CD4-positive, alpha-beta T cell treated with Interleukin-1 beta for 1 hour (primary cell): ENCODE measurements at places on chromosomes 6 and 20.

DNA sequence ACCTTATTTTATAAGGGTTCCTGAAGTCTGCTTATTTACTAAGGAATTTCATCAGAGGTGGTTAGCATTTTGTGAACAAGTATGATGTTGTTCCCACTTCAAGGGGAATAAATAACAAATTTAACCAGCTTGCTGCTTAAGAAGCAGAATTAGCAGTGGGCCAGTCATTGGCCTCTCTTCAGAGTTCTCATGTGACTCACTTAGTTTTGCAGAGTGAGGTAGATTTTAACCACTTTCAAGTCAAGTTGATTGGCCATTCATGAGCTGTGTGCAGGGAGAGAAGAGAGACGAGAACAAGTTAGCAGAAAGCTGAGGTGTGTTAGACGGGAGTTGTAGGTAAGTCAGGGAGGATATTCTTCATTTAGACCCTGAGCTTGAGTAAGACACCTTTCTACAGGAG lies 18.1 kb downstream of the TOP1 start:
- no peak for DNase-seq

DNA sequence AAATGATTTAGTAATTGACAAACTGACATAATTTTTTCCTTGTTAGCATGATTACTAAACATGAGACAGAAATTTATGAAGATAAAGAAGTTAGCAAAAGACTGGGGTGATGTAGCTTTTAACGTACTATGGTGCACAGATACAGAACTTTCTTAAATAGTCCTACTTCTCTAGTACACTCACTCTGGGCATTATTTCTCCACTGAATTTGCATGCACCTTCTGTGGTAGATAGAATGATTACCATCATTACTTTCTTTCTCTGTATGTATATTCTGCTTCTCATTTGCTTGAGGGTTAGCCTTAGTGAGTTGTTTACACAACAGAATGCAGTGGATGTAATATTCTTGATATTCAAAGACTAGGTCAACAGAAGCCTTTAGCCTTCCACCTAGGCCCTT lies 173.1 kb upstream of the EPHA7 start:
- no peak for DNase-seq

GRCh38 chr20:56382696-56383095 lies 9.3 kb downstream of the AURKA start:
- no peak for DNase-seq

DNA sequence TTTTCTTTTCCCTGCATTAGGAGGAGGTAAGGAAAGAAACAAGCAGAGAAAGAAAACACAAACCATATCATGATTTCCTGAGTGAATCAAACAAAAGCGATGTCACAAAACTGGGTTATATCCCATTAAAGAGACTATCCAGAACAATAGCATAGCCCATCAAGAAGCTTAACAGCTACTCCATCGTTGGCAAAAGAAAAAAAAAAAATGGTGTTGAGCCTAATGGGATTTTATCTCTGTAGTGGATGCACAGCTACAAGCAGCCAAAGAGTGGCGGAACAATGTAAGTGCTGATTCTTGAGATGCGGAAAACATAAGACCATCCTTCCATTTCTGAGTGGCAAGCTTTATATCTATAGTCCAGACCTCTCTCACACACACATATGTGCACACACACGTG lies 106.2 kb upstream of the NRSN1 start:
- no peak for DNase-seq

GRCh38 chr6:136859430-136859829 lies 37.0 kb downstream of the PEX7 start:
- DNase-seq, result no peak

- no peak for DNase-seq
Measured at GRCh38 chr20:62601172-62601571, 41.1 kb upstream of the SLCO4A1 start.

DNA sequence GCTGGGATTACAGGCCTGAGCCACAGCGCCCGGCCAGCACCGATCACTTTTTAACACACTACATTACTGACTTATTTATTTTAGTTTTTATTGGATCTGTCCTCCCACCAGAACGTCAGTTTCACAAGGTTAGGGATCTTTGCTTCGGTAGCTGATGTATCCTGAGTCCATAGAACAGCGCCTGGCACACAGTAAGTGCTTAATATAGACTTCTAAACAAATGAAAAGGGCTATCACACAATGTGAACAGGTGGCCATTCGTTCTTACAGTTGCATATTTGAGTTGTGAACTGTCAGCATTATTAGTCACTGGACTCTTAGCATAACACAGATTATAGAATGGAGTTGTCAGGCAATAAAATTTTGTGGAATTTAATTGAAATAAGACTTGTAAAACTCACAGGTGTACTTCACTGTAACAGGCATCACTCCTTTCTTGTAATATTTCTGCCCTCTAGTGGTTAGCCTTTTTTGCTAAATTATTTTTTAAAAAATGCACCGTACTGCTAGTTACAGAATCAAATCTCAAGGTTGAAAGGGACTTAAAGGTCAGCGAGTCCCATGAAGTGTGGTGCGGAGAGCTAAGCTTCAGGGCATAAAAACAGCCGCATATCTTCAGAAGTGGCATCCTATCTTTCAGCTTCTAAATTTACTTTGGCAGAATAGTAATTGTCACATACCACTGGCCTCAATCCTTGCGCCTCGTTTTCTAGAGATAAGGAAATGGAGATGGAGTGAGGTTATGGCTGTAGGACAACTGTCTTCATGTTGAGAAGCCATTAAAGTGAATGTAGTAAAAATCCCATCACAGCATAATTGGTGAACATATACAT lies 3.4 kb upstream of the TBC1D7 start:
- no peak for DNase-seq

- no peak for DNase-seq
Measured at GRCh38 chr6:53662457-53662856, 3.1 kb downstream of the KLHL31 start.

- DNase-seq, result no peak
Measured at GRCh38 chr20:4468114-4468513, 253.6 kb upstream of the PRND start.

- DNase-seq, result no peak
Measured at GRCh38 chr20:45826381-45827019, 612 bp downstream of the TNNC2 start.

DNA sequence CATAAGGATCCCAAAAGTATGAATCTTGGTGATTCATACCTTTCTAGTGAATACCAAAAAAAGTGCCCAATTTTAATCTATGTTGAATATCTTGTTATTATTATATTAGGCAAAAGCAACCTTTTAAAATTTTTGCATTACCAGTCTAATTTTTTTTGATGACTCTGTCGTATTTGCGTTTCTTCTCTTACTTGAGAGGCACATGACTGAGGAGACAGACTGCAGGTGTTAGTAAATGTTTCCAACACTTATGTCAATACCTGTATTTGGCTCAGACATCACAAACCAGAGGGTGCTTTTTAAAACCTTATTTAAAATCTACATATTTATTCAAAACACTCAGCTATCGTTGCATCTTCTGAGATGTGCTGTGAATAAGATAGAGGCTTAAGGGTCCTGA lies 27.1 kb downstream of the ID4 start:
- DNase-seq, result no peak

- no peak for DNase-seq
Measured at GRCh38 chr6:52325695-52326471, 36.1 kb upstream of the PAQR8 start.

GRCh38 chr6:105759015-105759414 lies 327.1 kb upstream of the PRDM1 start:
- no peak for DNase-seq

- no peak for DNase-seq
Measured at GRCh38 chr6:106561686-106562405, 67.5 kb downstream of the RTN4IP1 start.

DNA sequence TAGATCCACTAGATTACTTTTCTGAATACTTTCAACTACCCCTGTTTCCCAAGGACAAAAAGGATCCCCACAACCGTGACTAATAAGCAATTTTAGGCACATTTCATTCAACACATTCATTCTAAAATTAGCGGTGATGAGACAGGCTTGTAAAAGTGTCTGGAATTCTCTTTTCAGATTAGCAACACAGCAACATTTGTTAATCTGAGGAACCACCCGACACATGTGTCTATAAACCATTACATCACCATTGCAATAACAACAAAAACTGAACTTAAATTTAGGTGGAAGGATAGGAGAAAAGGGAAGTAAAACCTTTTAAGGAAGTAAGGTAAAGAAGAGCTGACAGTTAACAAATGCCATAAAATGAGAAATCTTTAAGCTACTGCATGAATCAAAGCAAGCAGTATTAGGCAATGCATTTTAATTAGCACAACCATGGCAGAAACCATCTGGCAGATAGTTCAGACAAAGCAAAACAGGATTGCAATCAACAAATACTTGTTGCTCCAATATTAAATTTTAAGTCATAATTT lies 49.1 kb downstream of the MAP3K7 start:
- no peak for DNase-seq

DNA sequence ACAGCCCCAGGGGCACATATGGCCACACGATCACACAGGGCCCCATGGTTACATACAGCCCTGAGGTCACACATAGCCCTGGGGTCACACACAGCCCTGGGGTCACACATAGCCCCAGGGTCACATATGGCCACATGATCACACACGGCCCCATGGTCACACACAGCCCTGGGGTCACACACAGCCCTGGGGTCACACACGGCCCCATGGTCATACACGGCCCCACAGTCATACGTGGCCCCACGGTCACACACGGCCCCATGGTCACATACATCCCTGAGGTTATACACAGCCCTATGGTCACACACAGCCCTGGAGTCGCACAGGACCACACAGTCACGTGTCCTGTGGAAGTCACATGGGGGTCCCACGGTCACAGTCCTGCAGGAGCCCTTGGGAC lies 120.1 kb downstream of the AGPAT4 start:
- no peak for DNase-seq

DNA sequence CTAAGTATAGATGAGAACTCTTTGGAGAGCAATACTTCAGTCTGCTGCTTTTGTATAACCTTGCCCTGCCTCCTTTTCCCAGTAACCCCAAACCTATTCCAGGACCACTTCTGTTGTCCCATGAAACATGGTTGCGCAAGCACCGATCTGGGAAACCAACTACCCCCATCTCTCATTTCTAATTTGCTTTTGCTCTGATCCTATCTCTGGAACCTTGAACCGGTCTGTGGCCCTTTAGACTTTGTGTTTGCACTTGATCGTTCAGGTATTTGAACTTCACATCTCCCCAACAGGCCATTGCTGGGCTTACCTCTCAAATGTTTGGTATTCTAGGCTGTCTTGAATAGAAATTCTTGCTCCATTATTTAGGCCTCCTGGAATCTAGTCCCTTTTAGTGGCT lies 25.0 kb downstream of the L3MBTL3 start:
- DNase-seq, result no peak

GRCh38 chr20:10667560-10668167 lies 6.1 kb downstream of the JAG1 start:
- no peak for DNase-seq

DNA sequence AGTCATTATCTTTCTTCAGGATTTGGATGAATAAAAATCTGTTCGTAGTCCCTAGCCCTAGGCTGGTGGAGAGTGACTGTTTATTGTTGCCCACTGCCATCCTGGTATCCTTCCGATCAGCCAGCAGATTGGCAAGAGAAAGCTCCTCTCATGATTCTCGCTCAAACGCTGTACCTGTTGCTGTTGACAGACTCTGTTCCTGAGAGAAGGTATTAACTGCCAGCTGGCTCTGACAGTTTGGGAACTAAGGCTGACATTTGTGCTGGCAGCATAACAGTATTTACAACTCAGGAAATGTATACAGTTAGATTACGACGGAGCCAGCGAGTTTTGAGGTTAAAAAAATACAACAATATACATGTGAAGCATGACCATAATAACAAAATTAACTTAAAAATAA lies 674.5 kb downstream of the PRKN start:
- DNase-seq, result no peak

DNA sequence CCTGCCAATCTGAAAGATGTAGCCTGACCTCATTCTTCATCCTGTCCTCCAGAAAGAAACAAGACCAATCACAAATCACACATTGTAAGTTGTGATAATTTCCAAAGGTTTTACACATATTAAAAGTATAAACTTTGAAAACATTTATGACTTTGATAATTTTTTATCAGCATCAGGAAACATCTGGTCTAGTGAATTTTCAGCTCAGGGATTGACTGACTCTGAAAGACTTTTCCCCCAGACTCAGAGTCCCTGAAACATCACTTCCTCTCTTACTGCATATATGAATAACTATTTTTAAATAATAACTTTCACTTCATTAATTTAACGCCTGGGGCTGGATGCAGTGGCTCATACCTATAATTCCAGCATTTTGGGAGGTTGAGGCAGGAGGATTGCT lies 48.5 kb upstream of the SSTR4 start:
- DNase-seq, result no peak

- no peak for DNase-seq
Measured at GRCh38 chr6:114638341-114638740, 295.5 kb upstream of the HS3ST5 start.

DNA sequence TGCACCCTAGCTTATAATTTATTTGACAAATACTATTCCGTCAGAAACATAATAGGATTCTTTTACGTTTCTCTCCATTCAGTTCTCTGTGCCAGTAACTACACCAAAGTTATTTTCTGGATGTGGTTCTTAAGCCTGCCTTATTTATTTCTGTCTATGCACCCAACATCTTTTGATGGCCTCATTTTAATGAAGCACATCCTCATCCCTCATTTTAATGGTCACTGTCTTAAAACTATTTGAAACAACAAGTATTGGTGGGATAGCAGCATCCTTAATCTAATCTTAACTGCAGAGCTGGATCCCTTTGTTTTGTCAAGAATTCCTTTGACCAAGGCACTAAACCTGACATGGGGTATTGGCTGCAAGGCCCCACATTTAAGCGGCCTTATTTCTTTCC lies 11.0 kb downstream of the FAM135A start:
- DNase-seq, result no peak

DNA sequence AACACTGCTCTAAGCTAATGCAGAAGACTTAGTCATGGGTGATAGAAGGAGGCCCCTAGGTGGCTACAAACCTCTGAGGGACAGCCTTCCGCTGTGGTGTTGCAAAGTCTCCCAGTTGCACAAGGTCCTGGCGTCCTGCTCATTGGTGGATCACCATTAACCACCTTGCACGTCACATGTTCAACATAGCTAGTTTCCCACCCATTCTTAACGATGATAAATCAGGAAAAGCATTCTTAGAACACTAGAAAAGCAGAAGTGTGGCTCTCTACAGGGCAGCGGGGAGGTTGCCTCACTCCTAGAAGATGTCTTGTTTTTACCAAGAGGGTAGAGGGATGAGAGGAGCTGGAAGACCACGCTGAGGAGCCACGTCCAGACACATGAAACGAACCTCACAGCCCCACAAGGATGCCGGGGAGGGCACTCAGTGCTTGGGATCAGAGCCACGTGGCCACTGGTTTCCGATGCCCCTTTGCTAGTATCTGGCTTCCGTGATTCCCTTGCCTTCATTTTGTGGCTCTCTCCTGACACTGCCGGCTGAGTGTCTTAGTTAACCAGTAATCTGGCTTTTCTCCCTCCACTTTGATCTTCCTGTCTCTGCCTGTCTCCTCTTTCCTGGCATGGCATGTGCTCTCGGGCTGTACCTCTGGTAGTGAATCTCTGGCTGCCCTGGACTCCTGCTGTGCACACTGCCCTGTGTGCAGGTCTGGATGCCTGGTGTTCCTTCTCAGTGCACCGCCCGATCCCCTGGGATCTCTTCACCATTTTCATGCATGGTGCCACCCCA lies 91.4 kb upstream of the NEDD9 start:
- DNase-seq, result peak; percentile 23
